Thyroid gland (tissue), 4 donors: ENCODE measurements at places on chromosomes 1 and 21. TPM values are rescaled to one million over a fixed set of nuclear protein-coding genes. Genes with fewer than 3 reads are reported as not detected.

DNA sequence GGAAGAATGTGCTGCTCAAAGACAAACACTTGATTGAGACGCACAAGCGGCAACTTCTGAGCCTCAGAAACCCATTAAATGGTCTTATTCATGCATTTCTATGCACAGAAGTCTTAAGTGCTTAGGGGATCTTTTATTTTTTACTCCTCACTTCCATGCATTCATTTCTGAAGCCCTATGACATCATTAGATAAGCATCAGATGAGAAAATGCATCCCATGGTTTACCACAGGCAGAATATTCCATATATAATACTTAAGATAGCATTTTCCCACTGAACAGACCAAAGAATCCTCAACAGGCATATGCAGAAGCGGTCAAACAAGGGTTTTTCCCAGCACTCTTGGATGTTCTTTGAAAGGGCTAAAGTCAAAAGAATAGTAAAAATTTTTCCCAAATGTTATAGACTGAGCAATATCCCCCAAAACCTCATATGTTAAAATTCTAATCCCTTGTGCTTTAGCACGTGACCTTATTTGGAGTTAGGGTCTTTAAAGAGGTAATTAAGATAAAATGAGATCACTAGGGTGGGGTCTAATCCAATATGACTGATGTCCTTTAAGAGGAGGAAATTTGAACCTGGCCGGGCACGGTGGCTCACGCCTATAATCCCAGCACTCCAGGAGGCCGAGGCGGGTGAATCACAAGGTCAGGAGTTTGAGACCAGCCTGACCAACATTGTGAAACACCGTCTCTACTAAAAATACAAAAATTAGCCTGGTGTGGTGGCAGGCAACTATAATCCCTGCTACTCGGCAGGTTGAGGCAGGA lies 22.6 kb upstream of the FAM89A start:
- no peak overlapping the region for H3K4me3 ChIP-seq
- no peaks in the 10 kb centered on the region for H3K36me3 ChIP-seq
- no peaks in the 10 kb centered on the region for H3K4me1 ChIP-seq
- DNase-seq, result no peak
- no peak overlapping the region for H3K27ac ChIP-seq
- no peaks in the 10 kb centered on the region for H3K27me3 ChIP-seq

The FHL3 gene
- total RNA-seq, result 7.5 TPM

DNA sequence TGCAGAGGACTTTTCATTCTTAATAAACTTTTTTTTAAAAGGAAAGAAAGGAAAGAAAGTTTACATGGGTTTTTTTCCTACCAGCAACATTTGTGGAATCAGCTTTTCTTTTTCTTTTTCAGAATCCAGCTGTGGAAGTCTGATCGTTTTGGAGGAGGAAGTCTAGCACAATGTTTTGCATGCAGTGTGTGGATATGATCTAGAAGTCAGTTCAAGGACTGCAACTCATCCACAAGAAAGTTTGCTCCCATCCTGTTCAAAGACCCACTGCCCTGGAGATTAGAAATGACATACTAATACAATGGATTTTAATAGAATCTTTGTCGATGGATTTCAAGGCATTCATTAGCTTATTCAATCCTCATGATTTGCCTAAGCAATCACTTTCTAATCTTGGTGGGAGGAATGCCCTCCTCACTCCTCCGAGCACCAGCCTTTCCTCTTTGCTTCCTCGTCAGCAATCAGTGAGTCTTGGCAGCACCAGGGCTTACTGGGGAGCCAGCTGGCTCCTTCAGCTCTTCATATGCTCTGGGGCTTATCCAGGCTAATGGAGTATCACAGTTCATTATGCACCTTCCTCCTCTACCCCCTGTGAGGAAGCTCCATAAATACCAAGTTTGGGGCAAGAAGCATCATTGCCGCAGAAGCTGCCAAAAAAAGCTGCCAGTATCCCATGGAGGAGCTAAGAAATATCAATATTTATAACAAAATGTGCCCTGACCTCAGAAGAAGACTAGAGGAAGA lies 392.3 kb upstream of the PKN2 start:
- DNase-seq, result no peak
- no peak overlapping the region for H3K4me3 ChIP-seq
- no peaks in the 10 kb centered on the region for H3K27me3 ChIP-seq
- H3K4me1 ChIP-seq, result no peaks in the 10 kb centered on the region
- no peak overlapping the region for H3K27ac ChIP-seq

DNA sequence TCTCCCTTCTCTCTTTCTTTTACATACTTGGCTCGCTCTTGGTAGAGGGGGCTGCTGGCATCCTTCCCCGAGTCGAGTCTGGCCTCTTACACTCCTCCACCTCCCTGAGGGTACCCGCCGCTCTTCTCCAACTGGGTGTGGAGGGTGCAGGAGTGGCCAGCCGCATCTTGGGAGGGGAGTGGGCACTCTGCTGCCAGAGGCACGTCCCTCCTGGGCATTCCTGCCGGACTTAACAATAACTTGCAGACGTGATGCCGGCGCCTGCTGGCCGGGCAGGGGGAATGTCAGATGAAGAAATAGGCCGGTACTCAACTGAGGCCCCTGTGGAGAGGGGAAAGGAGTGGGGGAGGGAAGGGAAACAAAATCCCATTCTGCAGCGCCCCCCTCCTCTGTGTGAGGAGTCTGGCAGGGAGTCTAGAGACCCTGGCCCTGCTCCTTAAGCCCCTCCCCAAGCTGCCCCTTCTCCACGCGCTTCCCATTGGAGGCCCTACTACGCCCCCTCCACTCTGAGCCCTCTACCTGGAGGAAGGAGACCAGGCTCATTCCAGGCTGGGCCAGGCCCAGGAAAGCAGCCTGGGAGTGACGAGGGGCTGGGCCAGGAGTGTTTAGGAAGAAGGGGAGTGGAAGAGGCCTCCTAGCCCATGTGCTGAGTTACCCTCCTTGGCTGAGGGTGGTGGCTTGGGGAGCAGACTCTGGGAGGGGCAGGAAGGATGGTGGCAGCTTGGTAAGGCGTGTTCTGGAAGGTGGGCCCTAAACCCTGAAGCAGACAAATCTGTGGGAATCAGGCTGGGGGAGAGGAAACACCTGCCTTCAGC lies 1.8 kb downstream of the ATP2B4 start:
- peak overlapping the region; percentile 87 for H3K27ac ChIP-seq
- no peaks in the 10 kb centered on the region for H3K36me3 ChIP-seq
- H3K27me3 ChIP-seq, result no peaks in the 10 kb centered on the region
- peaks cover 30% of the 10 kb centered on the region for H3K4me1 ChIP-seq

The LCE1D gene
- not detected for total RNA-seq

GRCh38 chr21:34603710-34604057 lies 11.2 kb downstream of the RCAN1 start:
- H3K27me3 ChIP-seq, result no peaks in the 10 kb centered on the region
- no peaks in the 10 kb centered on the region for H3K4me1 ChIP-seq
- no peak overlapping the region for H3K27ac ChIP-seq
- H3K4me3 ChIP-seq, result no peak overlapping the region
- no peak for DNase-seq

The OR2L8 gene
- total RNA-seq, result not detected

DNA sequence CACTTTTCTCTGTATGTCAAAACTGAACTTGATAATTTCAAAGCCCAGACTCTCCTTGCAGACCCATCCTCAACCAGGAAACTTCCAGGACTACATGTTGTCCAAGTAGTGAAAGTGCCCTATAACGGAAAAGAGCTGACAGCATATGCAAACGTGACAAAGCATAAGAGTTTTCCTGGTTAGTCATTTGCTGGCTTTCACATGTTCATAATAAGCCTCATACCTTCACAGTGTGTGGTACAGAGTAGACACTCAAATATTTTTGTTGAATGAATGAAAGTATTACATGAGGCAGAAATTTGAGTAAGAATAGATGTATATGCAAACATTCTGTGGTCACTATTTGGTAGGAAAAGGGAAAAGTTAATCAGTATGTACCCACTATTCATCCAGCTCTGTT lies 473.3 kb downstream of the MRPL39 start:
- H3K4me1 ChIP-seq, result no peaks in the 10 kb centered on the region
- no peaks in the 10 kb centered on the region for H3K36me3 ChIP-seq
- no peak for DNase-seq

DNA sequence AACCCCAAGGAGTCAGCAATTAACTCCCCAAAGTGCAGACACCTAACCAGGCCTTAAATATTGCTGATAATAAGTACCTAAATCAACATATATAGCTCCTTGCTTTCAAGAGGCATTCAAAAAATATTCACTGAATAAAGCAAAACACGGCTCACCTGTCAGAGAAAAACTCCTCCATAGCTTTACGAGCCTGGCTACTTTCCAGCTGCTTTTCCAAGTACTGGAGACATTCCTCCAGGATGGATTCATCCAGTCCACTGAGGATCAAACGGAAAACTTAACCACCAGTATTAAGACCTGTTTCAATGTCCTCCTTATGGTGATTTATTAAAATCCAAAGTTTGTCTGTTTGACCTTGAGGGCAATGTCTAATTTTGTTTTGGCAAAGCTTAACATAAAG lies 44.6 kb downstream of the UBR4 start:
- H3K36me3 ChIP-seq, result peaks cover 94% of the 10 kb centered on the region
- no peaks in the 10 kb centered on the region for H3K4me1 ChIP-seq
- no peaks in the 10 kb centered on the region for H3K27me3 ChIP-seq
- no peak overlapping the region for H3K4me3 ChIP-seq
- DNase-seq, result no peak

The OR2W3 gene
- 25.8 TPM for total RNA-seq

DNA sequence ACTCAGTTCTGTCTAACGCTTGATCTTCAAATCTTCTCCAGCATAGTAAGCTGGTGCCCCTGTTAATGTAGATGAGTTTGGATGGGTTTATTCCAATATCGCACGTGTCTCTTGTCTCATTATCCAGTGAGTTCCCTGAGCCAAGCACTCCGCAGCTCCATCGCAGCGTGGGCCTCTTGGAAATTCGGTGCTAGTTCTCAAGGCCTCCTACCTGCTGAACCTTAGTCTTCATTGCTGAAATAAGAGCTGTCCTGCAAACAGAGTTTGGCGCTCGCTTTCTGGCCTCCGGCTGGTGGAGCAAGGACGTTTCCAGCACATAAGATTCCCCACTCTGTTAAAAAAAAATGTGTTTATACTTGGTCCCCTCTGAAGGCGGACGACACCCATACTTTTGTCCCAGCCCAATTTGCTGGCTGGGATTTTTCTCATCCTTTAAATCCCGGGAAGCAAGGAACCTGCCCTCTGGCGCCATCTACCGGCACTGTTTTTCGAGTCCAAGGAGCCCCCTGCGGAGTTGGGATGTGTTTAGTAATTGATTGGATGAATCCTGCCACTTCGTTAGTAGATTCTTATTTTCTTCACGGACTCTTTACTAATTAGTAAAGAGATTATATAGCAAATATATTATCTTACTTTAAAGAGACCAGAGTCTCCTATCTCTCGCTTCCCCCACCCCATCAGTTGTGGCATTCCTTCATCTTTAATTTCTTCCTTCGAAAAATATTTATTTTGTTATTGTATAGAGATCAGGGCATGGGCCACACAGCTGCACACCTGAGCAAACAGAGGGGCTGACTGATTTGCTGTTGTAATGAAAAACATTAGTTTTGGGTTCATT lies 14.7 kb downstream of the JUN start:
- H3K27ac ChIP-seq, result no peak overlapping the region
- H3K4me1 ChIP-seq, result peaks cover 25% of the 10 kb centered on the region
- no peak overlapping the region for H3K4me3 ChIP-seq
- no peaks in the 10 kb centered on the region for H3K27me3 ChIP-seq
- peak; percentile 86 for DNase-seq

The SHISA4 gene
- 48.9 TPM for total RNA-seq

- DNase-seq, result no peak
- H3K27me3 ChIP-seq, result no peaks in the 10 kb centered on the region
- no peak overlapping the region for H3K27ac ChIP-seq
- peaks cover 13% of the 10 kb centered on the region for H3K4me1 ChIP-seq
Observed at GRCh38 chr21:42048870-42049577, 22.1 kb upstream of the UMODL1 start.

GRCh38 chr1:53065391-53065790 lies 3.4 kb downstream of the PODN start:
- H3K4me3 ChIP-seq, result no peak overlapping the region
- no peak overlapping the region for H3K27ac ChIP-seq
- H3K4me1 ChIP-seq, result peaks cover 18% of the 10 kb centered on the region
- H3K36me3 ChIP-seq, result no peaks in the 10 kb centered on the region
- DNase-seq, result no peak

The VWA5B1 gene
- not detected for total RNA-seq

DNA sequence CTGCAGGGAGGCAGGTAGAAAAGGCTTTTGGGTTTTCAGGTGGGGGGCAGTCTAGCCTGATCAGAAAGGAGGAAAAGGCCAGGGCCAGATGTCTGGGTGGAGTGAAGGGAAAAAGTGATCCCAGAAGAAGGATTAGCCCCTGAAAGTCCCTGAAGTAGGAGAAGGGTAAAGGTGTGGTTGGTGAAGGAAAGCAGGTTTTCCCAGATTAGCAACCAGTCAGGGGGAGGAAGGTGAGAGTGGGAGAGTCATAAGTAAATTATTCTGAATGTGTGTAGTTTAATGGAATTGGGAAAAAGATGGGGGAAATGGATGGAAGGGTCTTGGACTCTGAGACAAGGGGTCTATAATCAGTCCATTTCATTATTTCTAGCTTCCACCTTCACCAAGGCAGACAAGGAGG lies 647 bp upstream of the SPRR1A start:
- no peak overlapping the region for H3K27ac ChIP-seq
- H3K27me3 ChIP-seq, result no peaks in the 10 kb centered on the region
- H3K4me3 ChIP-seq, result no peak overlapping the region
- DNase-seq, result no peak
- H3K36me3 ChIP-seq, result no peaks in the 10 kb centered on the region

The CD84 gene
- 2.3 TPM for total RNA-seq

GRCh38 chr21:46218906-46219590 lies 9.5 kb downstream of the LSS start:
- H3K27me3 ChIP-seq, result no peaks in the 10 kb centered on the region
- H3K36me3 ChIP-seq, result peaks cover 9% of the 10 kb centered on the region
- DNase-seq, result no peak
- no peak overlapping the region for H3K4me3 ChIP-seq
- H3K4me1 ChIP-seq, result no peaks in the 10 kb centered on the region
- no peak overlapping the region for H3K27ac ChIP-seq

GRCh38 chr1:45880930-45881329 lies 77.5 kb downstream of the MAST2 start:
- H3K4me1 ChIP-seq, result no peaks in the 10 kb centered on the region
- DNase-seq, result no peak

The NBPF4 gene
- not detected for total RNA-seq
